ENCODE measurements at places on chromosomes 1 and 21.
A peak's percentile ranks its signal among the peaks of the same experiment; 100 is the strongest.

DNA sequence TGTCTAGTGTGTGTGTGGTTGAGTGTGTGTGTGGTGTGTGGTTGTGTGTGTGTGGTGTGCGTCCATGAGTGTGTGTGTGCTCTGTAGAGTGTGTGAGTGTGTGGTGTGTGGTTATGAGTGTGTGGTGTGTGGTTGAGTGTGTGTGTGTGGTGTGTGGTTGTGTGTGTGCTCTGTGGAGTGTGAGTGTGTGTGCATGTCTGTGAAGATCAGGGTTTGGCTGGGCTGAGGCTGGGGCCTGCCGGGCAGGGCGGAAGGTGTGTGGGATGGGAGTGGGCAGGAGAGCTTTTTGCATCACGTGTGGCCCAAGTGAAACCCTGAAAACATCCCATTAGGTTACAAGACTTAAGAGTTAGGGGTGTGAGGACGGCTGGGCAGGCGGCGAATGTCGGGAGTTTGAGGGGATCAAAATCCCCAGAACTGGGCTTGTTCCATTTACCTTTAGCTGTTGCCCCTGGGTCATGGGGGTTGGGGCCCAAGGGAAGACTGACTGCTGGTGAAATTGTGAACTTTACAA, 2.9 kb upstream of the FCMR start:
- no peak for DNase-seq

GRCh38 chr21:16028142-16028541, 298.4 kb downstream of the USP25 start:
- DNase-seq = no peak

GRCh38 chr1:44635439-44635838, 38.8 kb downstream of the TMEM53 start:
- no peak for DNase-seq

DNA sequence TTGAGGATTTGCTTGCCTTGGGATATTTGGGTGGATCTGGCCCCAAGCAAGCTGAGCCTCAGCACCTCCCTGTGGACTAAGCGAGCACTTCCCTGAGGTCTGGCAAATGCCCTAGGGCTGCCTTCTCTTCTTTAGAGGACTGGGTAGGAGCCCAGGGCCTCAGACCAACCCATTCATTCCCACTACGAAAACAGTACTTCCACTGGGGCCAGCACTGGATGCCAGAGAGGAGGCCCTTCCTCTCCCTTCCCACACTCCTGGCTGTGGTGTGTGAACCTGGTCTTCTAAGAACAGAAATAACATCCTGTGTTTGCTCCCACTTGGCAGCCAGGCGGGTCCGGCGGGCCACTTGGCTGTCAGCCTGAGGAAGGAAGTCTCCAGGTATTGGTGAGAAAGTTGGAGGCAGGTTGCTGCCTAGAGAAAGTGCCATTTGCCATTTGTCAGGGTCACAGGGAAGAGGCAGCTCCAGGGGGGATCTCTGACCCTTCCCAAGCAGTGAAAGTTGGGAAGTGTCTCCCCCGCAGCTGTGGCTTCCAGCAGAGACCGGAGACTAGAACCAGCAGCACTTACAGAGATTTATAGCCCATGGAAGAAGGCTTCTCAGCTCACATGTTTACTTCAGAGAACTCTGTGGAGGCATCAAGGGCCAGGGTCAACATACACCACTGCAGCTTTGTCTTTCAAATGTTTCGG, 323.5 kb downstream of the SIPA1L2 start:
- no peak for DNase-seq

- DNase-seq = no peak
Observed at GRCh38 chr1:53350853-53351767, 23.2 kb upstream of the LRP8 start.

DNA sequence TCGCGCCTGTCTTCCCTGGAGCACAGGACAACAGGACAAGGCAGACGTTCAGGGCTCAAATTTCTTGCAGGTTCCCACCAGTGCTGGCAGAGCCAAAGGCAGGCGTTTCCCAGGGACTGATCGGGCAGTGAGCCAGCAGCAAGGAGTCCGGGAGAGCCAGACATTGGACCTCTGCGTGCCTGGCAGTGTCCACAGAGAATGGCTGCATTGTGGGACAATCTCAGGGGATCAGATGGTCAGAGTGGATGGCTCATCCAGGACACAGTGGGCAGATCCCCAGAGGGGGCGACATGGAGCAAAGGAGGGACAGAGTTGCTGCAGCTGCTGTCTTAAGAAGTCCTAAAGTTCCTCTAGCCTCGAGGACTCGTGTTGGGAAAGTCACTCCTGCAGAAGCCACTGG, 4.6 kb downstream of the TMEM63A start:
- peak; percentile 32 for DNase-seq

DNA sequence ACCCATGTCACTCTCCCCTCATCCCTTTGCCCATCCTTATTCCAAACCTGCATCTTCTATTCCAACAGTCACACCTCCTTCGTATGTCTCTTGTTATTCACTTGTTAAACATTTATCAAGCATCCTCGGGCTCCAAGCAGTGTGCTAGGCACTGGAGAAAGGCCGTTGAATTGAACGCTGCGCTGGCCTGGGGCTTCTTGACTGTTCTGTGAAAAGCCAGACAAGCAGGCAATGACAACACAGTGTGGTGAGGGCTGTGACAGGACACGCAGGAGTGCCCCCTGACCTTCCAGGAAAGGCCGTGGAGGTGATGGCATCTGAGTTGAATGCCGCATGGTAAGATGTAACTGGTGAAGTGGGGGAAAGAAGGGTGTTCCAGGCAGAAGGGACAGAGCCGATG, 19.2 kb downstream of the ETV3 start:
- DNase-seq = no peak

DNA sequence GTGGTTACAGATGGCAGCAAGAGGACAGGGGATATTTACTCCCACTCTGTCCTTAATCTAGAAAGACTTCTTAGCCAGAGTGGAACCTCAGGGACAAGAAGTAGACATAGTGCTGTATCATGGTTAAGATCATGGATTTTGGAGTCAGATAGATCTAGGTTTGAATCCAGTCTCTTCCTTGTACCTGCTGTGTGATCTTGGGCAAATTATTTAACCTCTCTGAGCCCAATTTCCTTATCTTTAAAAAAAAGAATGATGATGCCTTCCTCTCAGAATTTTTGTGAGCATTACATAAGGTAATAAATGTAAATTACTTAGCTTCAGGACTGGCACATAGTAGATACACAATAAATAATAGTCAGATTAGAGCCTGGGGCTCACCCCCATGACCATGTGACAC, 78.4 kb downstream of the TAS1R2 start:
- DNase-seq = no peak

DNA sequence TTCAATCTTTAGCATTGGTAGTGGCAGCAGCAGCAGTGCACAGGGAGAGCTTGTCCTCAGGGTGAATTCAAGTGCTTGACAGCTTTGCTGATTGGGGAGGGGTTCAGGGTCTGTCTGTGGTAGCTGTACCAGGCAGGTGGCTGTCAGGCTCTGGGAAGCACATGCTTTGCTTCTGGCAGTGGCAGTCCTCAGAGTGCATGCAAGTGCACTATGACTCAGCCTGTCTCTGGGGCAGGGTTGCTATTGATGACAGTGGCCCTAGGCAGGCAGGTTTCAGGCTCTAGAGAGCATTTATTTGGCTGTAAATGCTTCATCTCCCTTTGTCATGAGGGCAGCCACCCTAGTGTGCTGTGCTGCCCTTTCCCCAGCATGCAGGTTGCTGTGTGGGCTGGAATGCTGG, 251.9 kb upstream of the LRRC7 start:
- DNase-seq = no peak

DNA sequence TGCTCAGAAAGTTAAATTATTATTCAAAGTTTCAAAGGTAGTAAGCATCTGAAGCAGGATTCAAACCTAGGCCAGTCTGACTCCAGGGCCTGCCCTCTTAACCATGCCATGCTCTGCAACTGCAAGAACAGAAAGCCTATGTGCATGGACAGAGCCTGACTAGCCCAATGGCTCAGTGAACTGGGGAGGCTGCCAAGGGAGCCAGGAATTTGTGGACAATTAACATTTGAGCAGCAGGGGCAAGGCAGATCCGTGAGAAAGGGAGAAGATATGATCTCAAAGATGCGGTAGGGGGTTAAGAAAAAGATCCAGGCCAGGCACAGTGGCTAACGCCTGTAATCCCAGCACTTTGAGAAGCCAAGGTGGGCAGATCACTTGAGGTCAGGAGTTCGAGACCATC, 6.5 kb upstream of the ATP1A4 start:
- no peak for DNase-seq

DNA sequence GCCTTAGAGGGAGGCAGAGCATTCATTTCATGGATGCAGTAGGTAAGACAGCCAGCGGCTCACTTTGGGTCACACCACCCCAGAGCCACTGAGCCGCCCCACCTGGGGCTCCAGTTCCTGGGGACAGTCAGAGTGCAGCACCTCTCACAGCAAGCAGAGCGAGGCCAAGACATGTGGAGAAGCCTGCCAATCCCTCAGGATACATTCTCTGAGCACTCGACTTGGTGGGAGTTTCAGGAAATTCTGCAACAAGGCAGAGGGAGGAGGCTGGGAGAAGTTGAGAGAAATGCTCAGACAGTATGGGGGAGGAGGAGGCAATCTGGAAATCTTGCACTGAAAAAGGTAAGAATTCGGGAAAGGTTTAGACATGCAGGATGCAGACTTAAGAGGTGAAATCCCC, 60.8 kb upstream of the WLS start:
- DNase-seq = no peak

GRCh38 chr1:29425631-29426030, 189.3 kb downstream of the PTPRU start:
- peak; percentile 26 for DNase-seq

DNA sequence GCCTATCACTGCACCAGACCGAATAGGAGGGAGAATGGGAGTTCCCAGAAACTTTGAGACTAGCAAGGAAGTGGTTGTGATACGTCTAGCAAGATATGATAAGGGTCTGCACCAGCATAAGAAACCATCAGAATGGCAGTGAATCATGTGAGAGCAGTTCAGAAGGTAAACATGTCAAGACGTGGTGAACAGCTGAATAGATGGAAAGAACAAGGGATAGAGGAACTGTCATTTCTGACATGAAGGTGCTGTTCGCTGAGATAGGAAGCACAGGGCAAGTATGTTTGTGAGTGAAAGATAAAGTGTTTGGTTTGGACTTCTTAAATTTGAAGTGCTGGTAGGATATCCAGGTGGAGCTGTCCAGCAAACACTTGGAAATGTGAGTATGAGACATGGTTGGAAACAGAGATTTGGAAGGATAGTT, 1.1 kb upstream of the AGO1 start:
- DNase-seq = no peak

GRCh38 chr1:110916669-110917306, 43.8 kb downstream of the CD53 start:
- no peak for DNase-seq

DNA sequence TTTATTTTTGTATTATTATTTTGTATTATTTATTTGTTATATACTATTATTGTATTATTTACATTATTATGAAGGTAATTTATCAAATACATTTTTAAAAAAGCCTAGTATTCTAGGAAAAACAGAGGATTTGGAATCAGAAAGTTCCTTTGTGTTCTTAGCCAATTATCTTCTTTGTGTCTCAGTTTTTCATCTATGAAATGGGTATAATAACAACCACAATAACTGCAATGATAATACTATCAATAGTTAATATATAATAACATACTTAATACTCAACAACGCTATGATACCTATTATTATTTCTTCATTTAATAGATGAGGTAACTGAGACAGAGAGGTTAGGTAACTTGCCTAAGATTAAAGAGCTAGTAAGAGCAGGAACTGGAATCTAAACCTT, 80.4 kb upstream of the GNG4 start:
- no peak for DNase-seq

DNA sequence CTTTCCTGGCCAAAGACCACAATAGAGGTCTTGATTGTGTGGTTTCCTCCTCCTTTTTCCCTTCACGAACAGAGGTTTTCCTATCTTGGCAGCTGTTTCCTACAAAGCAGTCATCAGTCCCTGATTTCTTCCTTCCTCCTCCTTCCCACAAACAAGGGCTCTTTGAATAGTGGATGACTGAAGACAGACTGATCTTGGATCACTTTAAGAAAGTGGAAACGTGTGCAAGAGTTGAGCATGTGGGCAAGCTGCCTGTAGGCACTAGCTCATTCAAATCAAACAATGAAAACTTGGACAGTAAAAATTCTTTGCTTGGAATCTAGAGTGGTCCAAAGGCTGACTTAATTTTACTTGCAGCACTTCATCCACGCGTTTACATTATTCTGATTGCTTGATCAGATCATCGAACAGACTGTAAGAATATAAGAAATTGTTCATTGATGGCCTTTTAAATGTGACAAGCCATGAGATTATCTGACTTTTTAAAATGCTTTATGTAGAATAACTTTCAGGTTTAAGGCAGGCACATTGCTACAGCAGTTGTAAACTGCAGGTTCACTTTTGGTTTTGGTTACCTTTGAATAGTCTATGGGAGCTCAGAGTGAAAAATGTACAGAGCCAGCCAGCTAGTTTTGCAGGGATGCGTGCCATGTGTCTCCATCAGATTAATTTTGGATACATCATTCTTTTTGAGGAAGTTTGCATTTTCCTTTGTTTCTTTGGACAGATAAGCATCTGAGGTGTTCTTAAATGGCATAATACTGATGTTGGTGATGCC, 34.4 kb downstream of the ADGRL2 start:
- DNase-seq = no peak

- DNase-seq = no peak
Observed at GRCh38 chr1:212545941-212546635, 62.5 kb upstream of the ATF3 start.

- no peak for DNase-seq
Observed at GRCh38 chr1:61005614-61006580, 76.5 kb upstream of the NFIA start.

- no peak for DNase-seq
Observed at GRCh38 chr1:22234476-22235030, 91.7 kb upstream of the WNT4 start.

- no peak for DNase-seq
Observed at GRCh38 chr1:29963946-29964345, 727.6 kb downstream of the PTPRU start.

- DNase-seq = no peak
Observed at GRCh38 chr1:107990606-107991005, 25.6 kb upstream of the VAV3 start.

GRCh38 chr1:235225299-235225698, 64.2 kb upstream of the RBM34 start:
- no peak for DNase-seq

DNA sequence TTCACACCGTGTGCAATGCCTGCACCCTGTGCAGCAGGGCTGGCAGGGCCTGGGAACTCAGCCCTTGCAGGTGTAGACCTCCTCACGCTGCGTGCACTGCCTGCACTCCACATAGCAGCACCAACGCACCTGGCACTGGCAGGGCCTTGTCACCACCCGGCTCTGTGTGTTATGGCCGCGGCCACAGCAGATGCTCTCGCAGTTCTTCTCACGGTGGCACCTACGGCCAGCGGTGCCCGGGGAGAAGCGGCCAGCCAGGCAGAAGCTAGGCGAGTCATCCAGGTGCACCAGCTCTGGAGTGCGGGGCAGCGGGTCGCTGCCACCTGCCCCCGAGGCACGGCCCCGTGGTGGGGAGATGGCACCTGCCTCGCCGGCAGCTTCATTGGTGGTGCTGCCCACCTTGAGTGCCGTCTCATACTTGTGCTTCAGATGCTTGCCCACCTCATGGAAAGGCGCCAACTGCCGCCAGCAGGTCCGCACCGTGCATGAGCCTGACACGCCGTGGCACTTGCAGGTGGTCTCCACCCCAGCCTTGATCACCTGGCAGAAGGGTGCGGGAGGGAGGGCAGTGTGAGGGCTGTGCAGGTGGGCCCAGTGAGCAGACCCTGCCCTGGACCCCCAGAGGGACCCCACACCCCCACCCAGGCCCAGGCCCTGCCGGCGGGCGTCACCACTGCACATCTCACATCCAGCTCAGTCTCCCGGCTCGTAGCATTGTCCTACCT, 26.1 kb downstream of the WNT9A start:
- DNase-seq = no peak

- no peak for DNase-seq
Observed at GRCh38 chr21:44089001-44089911, 17.9 kb upstream of the PWP2 start.

- no peak for DNase-seq
Observed at GRCh38 chr1:53365437-53366063, 37.7 kb upstream of the LRP8 start.

Data from dorsolateral prefrontal cortex (tissue), 122 donors.